ENCODE measurements at places on chromosomes 5 and 9.

GRCh38 chr9:36401164-36401740 lies 1.2 kb upstream of the RNF38 start:
- peak; percentile 83 for DNase-seq

- DNase-seq, result no peak
Measured at GRCh38 chr5:1330146-1330846, 14.6 kb downstream of the CLPTM1L start.

GRCh38 chr5:126855266-126855665 lies 78.3 kb downstream of the LMNB1 start:
- DNase-seq, result no peak

DNA sequence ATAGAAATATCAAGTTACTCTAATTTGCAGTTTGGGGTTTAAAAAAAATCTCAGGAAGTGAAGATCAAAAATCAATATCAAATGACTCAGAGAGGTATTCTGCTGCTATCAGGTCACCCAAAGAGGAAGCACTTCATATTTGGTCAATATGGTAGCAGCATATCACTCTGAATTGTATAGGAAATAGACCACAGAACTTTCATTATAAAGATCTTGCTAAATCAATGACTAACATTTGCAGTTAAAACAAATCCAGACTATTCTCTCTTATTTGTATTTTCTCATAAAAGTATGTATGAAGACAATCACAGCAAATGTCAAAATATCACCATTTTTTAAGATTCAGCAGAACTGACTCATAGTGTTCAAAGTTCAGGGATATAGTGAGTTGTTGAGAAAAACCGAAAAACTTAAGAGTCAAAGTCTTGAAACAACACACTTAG lies 105.8 kb upstream of the PCSK1 start:
- DNase-seq, result no peak

GRCh38 chr9:26735160-26735559 lies 157.4 kb downstream of the CAAP1 start:
- DNase-seq, result no peak

DNA sequence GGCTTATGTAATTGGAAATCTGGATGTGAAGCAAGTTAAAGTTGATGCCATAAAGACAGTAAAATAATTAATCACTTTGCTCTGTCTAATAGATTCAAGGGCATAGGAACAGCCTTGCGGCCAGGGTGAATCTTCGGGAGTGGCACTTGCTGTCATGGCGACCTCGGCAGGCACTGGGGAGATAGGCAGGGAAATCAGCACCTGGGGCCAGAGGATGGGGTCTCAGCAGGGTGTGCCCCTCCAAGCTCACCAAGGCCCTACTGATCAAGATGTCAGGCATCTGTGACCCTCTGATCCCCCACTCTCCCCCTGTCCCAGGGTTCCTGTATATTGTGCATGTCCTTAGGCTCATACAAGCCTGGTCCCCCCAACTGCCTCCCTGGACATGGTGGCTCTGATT lies 187.3 kb downstream of the MELK start:
- no peak for DNase-seq

Data from amygdala (tissue), 56 donors.